ENCODE measurements at places on chromosomes 1 and 21.

GRCh38 chr1:223639331-223639749 is 26.2 kb downstream of the CAPN8 start:
- DNase-seq: peak; percentile 7

- DNase-seq: no peak
These were observed 73.5 kb downstream of the JAK1 start for GRCh38 chr1:64892576-64893573.

DNA sequence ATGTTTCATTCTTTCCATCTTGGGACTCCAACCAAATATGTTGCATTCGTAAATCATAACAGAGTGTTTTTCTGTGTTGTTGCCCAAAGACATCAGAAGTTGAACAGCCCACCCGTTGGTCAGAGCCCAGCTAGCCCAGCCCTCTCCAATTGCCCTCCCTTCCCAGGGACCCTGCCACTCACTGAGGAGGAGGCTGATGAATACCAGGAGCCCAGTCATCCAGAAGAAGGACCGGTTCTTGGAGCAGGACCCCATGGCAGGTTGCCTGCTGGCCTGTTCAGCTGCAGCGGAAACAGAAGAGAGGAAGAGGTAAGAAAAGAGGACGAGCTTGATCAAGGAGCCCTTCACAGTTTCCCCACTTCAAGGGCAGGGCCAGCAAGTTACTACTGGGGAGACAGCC is 172.2 kb upstream of the ETV3 start:
- DNase-seq: no peak

GRCh38 chr21:42544544-42544943 is 30.9 kb downstream of the SLC37A1 start:
- DNase-seq: no peak

DNA sequence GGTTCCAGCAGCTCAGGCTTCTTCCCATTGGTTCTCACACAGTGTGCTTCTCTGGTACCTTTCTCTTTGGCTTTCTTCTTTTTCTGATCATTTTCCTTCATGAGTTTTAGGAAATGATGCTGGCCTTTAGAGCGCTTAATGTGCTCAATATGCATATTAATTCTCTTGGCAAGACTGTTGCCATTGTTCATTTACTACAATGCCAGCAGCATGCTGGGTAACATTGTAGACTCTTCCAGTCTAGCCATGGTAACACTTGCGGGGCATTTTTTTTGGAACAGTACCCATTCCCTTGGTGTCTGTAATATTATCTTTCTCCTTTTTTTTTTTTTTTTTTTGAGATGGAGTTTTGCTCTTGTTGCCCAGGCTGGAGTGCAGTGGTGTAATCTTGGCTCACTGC is 21.7 kb downstream of the UBE4B start:
- no peak for DNase-seq

DNA sequence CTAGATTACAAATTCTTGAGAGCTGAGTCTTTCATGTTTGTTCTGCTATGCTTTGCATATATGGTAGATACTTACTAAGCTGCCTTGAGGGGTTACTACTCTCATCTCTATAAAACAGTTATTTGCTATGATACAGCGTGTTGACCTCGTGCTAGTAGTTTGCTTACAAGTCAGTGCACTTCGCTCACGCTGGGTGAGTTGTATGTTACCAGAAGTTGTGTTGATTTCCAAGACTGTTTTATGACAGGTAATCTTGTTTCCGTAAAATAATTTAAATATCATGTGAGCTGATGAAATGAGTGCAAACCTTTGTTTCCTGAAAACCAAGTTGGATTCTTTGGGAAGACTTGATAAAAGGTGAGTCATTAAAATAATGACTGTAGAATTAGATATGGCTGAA is 7.3 kb downstream of the MRPS6 start:
- no peak for DNase-seq

DNA sequence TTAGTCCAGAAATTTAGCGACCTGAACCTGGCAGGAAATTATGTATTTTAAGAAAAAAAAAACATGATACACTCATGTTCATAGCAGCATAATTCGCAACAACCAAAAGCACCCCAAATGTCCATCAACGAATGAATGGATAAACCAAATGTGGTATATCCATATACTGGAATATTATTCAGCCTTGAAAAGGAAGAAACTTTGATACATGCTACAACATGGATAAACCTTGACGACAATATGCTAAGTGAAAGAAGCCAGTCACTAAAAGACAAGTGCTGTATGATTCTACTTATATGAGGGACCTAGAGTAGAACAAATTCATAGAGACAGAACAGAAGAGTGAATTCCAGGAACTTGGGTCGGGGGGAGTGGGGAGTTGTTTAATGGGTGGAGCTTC is 698 bp upstream of the OLIG1 start:
- DNase-seq: no peak

- no peak for DNase-seq
These were observed 189.1 kb downstream of the RASAL2 start for GRCh38 chr1:178282949-178283367.

GRCh38 chr1:47495176-47495713 is 57.4 kb downstream of the FOXD2 start:
- no peak for DNase-seq
